ENCODE measurements at places on chromosomes 2 and 18. TPM values are rescaled to one million over a fixed set of nuclear protein-coding genes. Genes with fewer than 3 reads are reported as not detected.

SPTBN1 gene
- total RNA-seq: 983 TPM

RTP5 gene
- not detected for total RNA-seq

INPP5D gene
- 79.2 TPM for total RNA-seq

IL36A gene
- total RNA-seq: not detected

ANKRD29 gene
- total RNA-seq: not detected

CDH19 gene
- total RNA-seq: not detected

GRHL1 gene
- 1.7 TPM for total RNA-seq

STON1 gene
- 3.1 TPM for total RNA-seq

DHRS9 gene
- not detected for total RNA-seq

LIMS2 gene
- total RNA-seq: 3.8 TPM

- no peak overlapping the region for H3K4me3 ChIP-seq
- peaks cover 2% of the 10 kb centered on the region for H3K27me3 ChIP-seq
- no peaks in the 10 kb centered on the region for H3K4me1 ChIP-seq
- H3K36me3 ChIP-seq: no peaks in the 10 kb centered on the region
- DNase-seq: no peak
- no peak overlapping the region for H3K27ac ChIP-seq
Observed at GRCh38 chr2:104487366-104487765, 366.5 kb upstream of the POU3F3 start.

DNA sequence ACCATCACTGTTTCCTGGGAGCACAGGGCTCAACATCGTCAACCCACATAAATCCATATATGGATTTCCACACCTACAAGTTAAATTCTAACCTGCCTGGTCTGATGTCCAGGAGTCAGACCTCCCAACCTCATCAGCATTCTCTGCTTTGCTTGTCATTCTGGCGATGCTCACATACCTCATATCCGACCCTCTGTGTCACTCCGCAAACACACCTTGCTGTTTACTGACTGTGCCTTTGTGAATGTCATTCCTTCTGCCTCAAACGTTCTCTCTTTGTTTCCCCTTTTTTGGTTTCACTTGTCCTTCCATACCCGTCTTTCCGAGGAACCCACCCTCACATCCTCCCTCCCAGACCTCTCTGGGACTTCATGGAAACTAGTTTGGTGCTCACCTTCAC lies 187.1 kb downstream of the ACTR3 start:
- H3K4me3 ChIP-seq: no peak overlapping the region
- H3K27me3 ChIP-seq: peaks cover 7% of the 10 kb centered on the region

DNA sequence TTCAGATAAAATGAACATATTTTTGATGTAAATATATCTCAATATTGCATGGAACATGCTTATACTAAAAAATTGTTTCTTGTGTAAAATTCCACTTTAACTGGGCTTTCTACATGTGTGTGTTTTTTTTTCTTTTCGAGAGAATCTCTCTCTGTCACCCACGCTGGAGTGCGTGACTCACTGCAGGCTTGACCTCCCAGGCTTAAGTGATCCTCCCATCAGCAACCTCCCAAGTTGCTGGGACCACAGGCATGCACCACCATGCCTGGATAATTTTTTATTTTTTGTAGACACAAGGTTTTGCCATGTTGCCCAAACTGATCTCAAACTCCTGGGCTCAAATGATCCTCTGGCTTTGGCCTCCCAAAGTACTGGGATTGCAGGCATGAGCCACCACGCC lies 254.6 kb downstream of the LOXHD1 start:
- H3K4me3 ChIP-seq: no peak overlapping the region
- H3K27me3 ChIP-seq: peaks cover 12% of the 10 kb centered on the region
- H3K36me3 ChIP-seq: no peaks in the 10 kb centered on the region
- DNase-seq: no peak
- no peak overlapping the region for H3K27ac ChIP-seq

- peaks cover 12% of the 10 kb centered on the region for H3K36me3 ChIP-seq
- H3K4me1 ChIP-seq: no peaks in the 10 kb centered on the region
- peaks cover 2% of the 10 kb centered on the region for H3K27me3 ChIP-seq
- H3K4me3 ChIP-seq: no peak overlapping the region
- DNase-seq: no peak
Observed at GRCh38 chr2:111250448-111251030, 129.8 kb downstream of the BCL2L11 start.

DNA sequence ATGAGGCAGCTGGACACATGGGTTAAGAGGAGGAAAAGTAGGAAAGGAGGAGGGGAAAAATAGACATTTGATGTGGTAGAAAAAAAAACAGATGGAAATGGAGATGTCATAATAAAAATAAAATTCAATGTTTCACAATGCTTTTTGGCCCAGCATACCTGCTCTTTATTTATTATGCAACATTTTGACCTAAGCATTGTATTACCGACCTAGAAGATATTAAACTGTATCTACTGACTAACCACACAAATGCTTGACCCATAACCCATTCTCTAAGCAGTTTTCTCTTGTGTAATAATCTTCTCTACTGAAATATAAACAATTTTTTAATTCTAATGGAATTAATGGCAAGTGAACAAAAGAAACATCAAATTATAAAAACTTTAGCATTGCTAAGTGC lies 362.3 kb downstream of the FBXO15 start:
- H3K4me3 ChIP-seq: no peak overlapping the region
- peaks cover 11% of the 10 kb centered on the region for H3K4me1 ChIP-seq
- no peaks in the 10 kb centered on the region for H3K27me3 ChIP-seq

DNA sequence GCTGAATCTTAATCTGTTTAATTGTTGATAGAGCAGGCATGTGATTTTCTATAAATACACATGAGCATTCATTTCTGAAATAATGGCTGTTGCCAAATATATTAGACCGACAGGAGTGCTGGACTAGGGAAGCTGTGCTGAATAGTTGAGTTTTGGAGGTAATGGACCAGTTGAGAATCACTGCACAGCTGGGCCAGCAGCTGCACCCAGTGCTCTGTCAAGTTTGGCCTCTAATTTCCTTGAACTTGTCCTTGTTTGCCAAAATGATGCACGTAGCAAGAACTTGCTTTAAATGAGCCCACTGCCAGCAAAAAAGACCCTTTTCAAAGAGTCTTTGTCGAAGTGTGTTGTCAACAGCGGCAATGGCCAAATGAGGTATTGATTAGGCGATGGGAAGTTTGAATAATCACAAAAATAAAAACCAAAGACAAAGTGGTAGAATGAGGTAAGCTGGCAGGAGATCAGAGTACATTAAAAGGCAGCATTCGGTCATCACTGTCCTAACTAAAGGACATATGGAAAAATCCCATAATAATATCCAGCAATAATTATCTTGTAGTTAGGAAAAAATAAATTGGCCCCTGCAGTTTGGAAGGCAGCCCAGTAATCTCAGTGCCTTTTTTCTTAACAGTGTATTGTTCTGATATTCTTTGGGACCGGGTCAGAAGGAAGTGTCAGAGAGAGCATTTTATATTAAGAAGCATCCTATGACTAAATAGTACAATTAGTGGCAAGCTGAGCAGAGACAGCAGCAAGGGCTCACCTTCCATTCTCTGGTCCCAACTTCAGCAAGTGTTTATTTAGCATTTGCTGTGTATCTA lies 126.2 kb downstream of the RAPGEF4 start:
- H3K4me3 ChIP-seq: no peak overlapping the region
- H3K27ac ChIP-seq: no peak overlapping the region
- no peak for DNase-seq
- H3K4me1 ChIP-seq: peaks cover 36% of the 10 kb centered on the region
- H3K36me3 ChIP-seq: no peaks in the 10 kb centered on the region

- peak; percentile 25 for DNase-seq
- H3K27me3 ChIP-seq: peaks cover 1% of the 10 kb centered on the region
- H3K27ac ChIP-seq: no peak overlapping the region
- H3K4me1 ChIP-seq: peaks cover 4% of the 10 kb centered on the region
- H3K36me3 ChIP-seq: no peaks in the 10 kb centered on the region
Observed at GRCh38 chr2:138827426-138828054, 47.4 kb upstream of the NXPH2 start.

GRCh38 chr2:12397854-12398253 lies 318.9 kb upstream of the TRIB2 start:
- peaks cover 3% of the 10 kb centered on the region for H3K4me1 ChIP-seq
- H3K4me3 ChIP-seq: no peak overlapping the region
- peaks cover 4% of the 10 kb centered on the region for H3K36me3 ChIP-seq
- no peak overlapping the region for H3K27ac ChIP-seq

DNA sequence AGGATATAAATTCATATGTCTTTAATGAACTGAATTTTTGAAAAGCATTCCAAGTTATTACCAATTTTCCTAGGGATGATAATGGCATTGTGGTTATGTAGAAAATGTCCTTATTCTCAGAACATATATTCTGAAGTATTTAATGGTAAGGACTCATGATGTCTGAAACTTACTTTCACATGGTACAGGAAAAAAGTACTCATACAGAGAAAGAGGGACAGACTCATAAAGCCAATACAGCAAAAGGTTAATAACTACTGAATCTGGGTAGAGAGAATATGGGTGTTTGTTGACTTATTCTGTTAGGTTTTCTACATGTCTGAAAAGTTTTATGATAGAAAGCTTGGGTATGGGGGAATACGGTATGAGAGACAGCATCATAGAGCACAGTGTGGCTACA lies 84.3 kb upstream of the SERTAD2 start:
- no peaks in the 10 kb centered on the region for H3K27me3 ChIP-seq
- no peak overlapping the region for H3K27ac ChIP-seq
- no peaks in the 10 kb centered on the region for H3K36me3 ChIP-seq
- no peaks in the 10 kb centered on the region for H3K4me1 ChIP-seq
- H3K4me3 ChIP-seq: no peak overlapping the region
- no peak for DNase-seq

GRCh38 chr2:171178993-171179392 lies 18.3 kb upstream of the TLK1 start:
- no peaks in the 10 kb centered on the region for H3K36me3 ChIP-seq
- H3K27ac ChIP-seq: no peak overlapping the region
- no peak for DNase-seq
- no peak overlapping the region for H3K4me3 ChIP-seq
- H3K4me1 ChIP-seq: peaks cover 6% of the 10 kb centered on the region

DNA sequence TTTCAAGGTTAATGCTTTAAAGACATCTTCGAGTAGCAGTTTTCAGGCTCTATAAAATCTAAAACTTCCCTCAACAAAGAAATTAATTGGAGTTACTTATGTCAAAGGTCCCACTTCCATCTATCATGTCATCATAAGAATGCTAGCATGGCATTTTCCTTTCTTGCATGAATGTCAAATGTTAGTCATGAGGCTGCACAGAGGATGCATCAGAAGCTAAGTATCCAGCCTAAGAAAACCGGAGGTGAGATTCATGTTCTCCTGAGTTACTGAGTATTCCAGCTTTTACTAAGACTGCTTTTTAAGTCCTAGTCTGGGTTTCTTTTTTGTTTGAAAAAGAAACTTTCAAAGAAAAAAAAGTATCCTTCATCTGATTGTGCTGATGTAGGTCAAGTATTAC lies 130.6 kb upstream of the CDH19 start:
- no peaks in the 10 kb centered on the region for H3K4me1 ChIP-seq
- H3K36me3 ChIP-seq: no peaks in the 10 kb centered on the region
- DNase-seq: no peak
- H3K4me3 ChIP-seq: no peak overlapping the region
- H3K27ac ChIP-seq: no peak overlapping the region
- H3K27me3 ChIP-seq: peaks cover 2% of the 10 kb centered on the region

- H3K4me1 ChIP-seq: peaks cover 11% of the 10 kb centered on the region
- H3K4me3 ChIP-seq: no peak overlapping the region
- no peaks in the 10 kb centered on the region for H3K36me3 ChIP-seq
- peaks cover 4% of the 10 kb centered on the region for H3K27me3 ChIP-seq
- no peak for DNase-seq
Observed at GRCh38 chr18:61651880-61652268, 240.9 kb downstream of the RNF152 start.

DNA sequence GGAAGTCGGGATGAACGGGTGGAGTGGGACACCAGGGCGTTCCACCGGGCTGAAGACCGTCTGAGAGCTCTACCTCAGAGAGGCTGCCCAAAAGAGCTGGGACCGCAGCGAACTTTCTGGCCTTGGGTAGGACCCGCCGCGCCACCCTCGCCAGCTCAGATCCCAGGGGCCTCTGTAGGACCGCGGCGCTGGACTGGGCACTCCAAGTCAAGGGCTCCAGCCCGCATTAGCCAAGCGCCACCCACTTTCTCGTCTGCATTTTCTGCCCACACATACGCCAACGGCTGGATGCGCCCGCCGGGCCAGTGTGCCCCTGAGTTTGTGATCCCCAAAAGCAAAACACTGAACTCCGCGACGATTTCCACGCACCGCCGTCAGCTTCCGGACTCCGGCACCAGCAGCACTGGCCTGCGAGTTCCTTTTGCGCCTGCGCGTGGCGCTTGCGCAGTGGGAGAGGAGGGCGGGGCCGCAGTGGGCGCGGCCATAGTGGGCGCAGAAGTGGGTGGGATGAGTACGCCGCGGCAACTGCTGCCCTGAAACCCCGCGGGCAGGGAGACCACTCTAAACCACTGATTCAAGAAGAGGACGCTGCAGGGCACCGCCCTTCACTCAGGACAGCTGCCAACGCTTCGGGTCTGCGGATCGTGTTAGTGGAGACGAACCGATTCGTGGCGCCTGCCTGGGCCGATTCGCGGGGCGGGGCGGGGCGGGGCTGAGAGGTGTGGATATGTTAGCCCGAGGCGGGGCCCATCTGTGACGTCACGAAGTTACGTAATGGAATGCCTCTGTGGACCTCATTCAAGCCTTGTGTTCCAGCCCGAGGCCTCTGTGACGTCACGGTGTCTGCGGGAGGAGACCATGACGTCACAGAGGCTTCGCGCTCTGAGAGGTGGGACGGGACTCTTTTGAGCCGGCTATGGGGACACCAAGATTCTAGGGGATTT lies 10.5 kb downstream of the OSR1 start:
- peaks cover 16% of the 10 kb centered on the region for H3K4me1 ChIP-seq
- H3K27me3 ChIP-seq: peaks cover 19% of the 10 kb centered on the region

GRCh38 chr2:177422271-177422670 lies 29.7 kb downstream of the AGPS start:
- peaks cover 8% of the 10 kb centered on the region for H3K4me1 ChIP-seq
- no peak overlapping the region for H3K4me3 ChIP-seq
- H3K27me3 ChIP-seq: no peaks in the 10 kb centered on the region
- H3K36me3 ChIP-seq: peaks cover 11% of the 10 kb centered on the region
- no peak overlapping the region for H3K27ac ChIP-seq

GRCh38 chr2:227368574-227368973 lies 10.5 kb downstream of the TM4SF20 start:
- no peak overlapping the region for H3K27ac ChIP-seq
- no peaks in the 10 kb centered on the region for H3K36me3 ChIP-seq
- H3K27me3 ChIP-seq: no peaks in the 10 kb centered on the region
- no peak for DNase-seq

GRCh38 chr18:61551586-61551985 lies 218.4 kb downstream of the CDH20 start:
- peaks cover 8% of the 10 kb centered on the region for H3K4me1 ChIP-seq
- no peak overlapping the region for H3K27ac ChIP-seq
- H3K36me3 ChIP-seq: no peaks in the 10 kb centered on the region
- DNase-seq: peak; percentile 70
- peaks cover 2% of the 10 kb centered on the region for H3K27me3 ChIP-seq

GRCh38 chr2:145897151-145897550 lies 1377.2 kb upstream of the ZEB2 start:
- H3K27ac ChIP-seq: no peak overlapping the region
- H3K4me3 ChIP-seq: no peak overlapping the region
- no peak for DNase-seq
- peaks cover 5% of the 10 kb centered on the region for H3K36me3 ChIP-seq
- H3K27me3 ChIP-seq: no peaks in the 10 kb centered on the region
- H3K4me1 ChIP-seq: no peaks in the 10 kb centered on the region

GRCh38 chr18:28040211-28040610 lies 136.7 kb downstream of the CDH2 start:
- H3K36me3 ChIP-seq: no peaks in the 10 kb centered on the region
- H3K4me1 ChIP-seq: peaks cover 9% of the 10 kb centered on the region
- H3K27me3 ChIP-seq: peaks cover 2% of the 10 kb centered on the region
- no peak for DNase-seq
- H3K4me3 ChIP-seq: no peak overlapping the region

- no peak overlapping the region for H3K4me3 ChIP-seq
- H3K36me3 ChIP-seq: no peaks in the 10 kb centered on the region
- H3K27me3 ChIP-seq: no peaks in the 10 kb centered on the region
- DNase-seq: no peak
- H3K27ac ChIP-seq: no peak overlapping the region
Observed at GRCh38 chr2:164937864-164938401, 17.4 kb downstream of the SLC38A11 start.

All from endothelial cell (in vitro differentiated cells).